ENCODE measurements at places on chromosomes 7 and 10.

DNA sequence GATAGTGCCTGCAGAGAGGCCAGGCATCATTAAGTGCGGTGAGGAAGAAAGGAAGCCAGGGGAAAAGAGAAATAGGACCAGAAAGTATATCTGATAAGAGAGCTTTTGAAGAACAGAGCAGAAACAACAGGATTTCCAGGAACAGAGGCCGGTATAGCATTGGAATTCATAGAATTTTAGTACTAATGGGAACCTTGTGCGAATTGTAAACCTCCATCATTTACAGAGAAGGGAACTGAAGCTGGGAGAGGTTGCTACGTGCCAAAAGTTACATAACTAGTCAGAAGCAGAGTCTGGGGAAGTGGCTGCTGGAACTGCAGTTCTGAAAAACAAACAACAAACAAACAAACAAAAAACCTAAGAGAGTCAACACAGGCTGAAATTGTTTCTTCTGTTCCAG lies 5.4 kb upstream of the ZMYND11 start:
- DNase-seq = no peak

- no peak for DNase-seq
Observed at GRCh38 chr7:38748056-38748610, 117.0 kb upstream of the AMPH start.

DNA sequence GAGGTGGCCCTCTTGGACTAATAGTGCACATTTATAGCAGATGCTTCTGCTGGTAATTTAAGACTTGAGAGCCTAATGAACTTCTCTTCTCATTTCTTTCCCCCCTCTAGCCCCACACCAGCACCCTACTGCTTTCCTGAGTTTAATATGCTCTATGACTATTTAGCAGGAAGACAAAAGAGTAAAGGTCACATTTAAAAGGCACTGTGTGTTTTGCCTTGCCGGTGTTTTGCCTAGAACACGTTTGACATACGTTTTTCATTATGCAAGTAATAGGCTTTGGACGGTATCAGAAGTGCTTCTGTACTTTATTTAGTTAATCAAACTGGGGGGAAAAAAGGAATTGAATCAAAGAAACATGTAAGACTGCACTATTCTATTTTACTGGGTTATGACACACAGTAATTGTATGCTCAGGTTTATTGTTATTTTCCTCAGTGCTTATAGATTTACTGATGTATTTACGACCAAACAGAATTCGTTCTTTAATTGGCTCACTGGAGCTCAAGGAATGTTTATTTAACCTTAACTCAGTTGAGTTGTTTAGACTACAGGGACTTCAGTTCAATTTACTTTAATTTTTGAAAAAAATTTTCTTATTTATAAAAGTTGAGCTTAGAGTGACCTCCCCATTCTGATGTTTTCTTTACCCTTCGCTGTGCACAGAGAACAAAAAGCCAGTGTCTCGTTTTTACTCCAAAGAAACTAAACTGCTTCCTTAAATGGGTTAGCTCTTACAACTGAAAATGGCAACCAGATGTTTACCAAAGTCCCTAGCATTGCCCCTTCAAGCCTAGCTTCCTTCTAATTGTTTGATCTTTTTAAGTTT lies 35.4 kb downstream of the CPED1 start:
- DNase-seq = no peak

GRCh38 chr7:155292680-155293226 lies 4.9 kb upstream of the INSIG1 start:
- no peak for DNase-seq

DNA sequence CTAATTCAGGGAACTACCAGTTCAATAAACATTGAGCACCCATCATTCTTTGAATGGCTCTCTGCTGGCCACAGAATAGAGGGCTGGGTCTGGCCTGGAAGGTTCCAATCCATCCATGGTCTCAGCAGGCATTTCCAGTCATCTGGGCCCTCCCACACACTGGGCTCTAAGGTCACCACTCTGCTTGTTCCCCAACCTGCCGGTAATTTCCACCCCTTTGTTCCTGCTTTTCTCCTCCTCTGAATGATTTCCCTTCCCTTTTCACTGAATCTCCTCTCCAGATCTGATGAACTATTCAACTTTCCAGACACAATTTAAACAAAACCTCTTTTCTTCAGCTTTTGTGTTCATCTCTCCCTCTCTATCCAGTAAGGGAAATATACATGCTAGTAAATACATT lies 2.6 kb downstream of the BZW2 start:
- no peak for DNase-seq

DNA sequence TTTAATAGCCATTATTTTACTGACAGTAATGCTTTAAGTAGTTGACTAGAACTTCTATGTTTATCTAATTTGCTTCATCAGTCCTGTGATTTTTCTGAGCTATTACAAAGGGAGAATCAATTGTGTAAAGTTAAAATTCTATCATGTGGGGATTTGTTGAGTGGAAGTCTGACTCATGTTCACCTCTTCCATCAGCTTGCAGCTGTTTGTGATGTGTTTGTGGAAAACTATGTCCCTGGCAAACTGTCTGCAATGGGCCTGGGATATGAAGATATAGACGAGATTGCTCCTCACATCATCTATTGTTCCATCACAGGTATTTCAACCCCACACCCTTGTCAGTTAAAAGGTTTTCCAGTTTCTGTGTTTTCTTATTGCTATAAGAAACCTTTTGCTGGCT lies 59.9 kb downstream of the SUGCT start:
- DNase-seq = no peak

DNA sequence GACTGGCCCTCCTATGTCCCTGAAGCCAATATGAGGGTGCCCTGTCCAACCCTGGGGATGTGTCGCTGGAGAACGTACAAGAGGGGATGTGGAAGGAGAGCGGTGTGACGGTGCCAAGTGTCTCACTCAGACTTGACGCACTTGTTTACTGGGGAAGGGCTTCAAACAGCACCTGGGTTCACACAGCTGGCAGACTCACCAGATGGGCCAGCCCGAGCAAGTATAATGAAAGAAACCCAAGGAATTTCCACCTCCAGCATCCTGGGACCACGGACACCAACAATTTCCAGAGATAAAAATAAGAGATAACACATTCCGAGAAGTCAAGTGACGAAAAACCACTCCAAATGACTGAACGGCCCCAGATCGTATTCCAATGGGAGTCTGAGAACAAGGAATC lies 5.3 kb downstream of the ATP5MF start:
- DNase-seq = no peak

- no peak for DNase-seq
Observed at GRCh38 chr7:80646083-80646865, 7.8 kb downstream of the CD36 start.

DNA sequence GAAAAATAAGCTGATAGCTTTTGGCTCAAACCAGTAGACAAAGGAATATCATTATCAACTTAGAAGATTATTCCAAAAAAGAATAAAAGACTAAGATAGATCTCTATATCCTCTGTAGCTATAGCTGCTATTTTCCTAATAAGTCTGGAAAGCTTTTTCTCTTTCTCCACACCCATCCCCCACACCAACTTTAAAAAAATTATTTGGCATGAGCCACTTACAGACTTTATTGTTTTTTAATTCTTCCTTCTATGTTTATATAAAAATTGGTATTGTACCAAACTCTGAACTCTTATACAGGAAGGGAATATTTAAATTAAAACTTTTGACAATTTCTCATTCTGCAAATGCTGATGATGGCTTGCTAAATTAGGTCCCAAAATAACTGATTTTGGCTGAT lies 142.7 kb downstream of the RNF133 start:
- no peak for DNase-seq

- DNase-seq = no peak
Observed at GRCh38 chr10:46050941-46051623, 5.0 kb upstream of the MSMB start.

- DNase-seq = no peak
Observed at GRCh38 chr10:117004227-117005025, 561 bp downstream of the SHTN1 start.

DNA sequence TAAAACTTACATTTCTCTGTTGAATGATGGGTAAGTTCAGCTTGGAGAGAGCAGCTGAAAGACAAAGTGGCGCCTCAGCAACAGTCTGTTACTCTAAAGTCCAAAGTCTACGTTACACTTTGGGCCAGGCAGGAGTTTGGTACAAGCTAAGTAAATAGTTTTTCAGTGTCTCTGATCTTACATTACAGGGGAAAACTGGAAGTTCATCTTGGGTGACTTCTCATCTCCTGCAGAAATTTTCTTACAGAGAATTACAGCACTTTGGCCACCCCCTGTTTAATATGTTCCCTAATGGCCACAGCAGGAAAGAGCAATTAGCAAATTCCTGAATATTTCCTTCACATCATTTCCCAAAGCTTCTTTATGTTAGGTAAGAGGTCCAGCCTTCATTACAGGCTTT lies 67.1 kb downstream of the ABCC2 start:
- no peak for DNase-seq

- no peak for DNase-seq
Observed at GRCh38 chr7:46710927-46711326, 789.9 kb upstream of the IGFBP3 start.

GRCh38 chr10:121194696-121195523 lies 343.7 kb downstream of the WDR11 start:
- DNase-seq = no peak

- DNase-seq = no peak
Observed at GRCh38 chr10:52239771-52240170, 74.3 kb upstream of the DKK1 start.

GRCh38 chr10:125291836-125292235 lies 131.5 kb upstream of the CTBP2 start:
- no peak for DNase-seq

DNA sequence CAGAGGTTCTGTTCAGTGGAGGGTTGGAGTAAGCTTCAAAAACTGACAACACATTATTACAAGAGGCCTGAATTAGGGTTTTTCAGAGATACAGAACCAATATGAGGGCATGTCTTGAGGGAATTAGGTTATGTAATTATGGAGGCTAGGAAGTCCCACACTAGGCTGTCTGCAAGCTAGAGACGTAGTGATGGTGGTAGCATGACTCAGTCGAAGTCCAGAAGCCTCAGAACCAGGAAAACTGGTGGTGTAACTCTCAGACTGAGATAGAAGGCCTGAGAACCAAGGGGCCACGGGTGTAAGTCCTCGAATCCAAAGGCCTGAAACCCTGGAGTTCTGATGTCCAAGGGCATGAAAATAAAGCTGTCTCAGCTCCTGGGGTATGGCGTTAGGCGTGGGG lies 35.6 kb downstream of the ZNF518A start:
- no peak for DNase-seq

DNA sequence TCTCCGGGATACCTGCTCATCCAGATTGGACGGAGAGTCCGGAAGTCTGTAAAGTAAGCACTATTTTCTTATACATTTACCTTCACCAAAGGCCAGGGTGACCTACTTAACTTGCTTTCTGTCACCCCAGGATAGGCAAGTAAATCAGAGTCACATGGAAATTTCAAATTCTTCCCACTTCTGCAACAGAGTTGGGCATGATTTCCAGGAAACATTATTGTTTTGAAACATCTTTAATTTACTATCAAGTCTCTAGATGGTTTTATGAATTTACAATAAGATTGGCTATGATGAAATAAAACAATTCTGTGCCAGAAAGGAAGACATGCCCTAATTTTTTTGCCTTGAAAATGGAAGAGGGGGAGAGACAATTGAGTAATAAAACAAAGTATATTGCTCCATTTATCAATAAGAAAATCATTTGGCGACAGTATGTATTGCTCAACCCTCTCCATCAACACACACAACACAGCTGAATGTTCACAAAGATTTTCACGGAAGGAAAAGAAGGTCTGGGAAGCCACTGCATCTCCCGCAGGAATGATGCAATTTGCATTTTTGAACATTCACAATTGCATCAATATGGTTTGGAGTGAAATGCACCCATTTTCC lies 702.8 kb downstream of the PARD3 start:
- DNase-seq = no peak

DNA sequence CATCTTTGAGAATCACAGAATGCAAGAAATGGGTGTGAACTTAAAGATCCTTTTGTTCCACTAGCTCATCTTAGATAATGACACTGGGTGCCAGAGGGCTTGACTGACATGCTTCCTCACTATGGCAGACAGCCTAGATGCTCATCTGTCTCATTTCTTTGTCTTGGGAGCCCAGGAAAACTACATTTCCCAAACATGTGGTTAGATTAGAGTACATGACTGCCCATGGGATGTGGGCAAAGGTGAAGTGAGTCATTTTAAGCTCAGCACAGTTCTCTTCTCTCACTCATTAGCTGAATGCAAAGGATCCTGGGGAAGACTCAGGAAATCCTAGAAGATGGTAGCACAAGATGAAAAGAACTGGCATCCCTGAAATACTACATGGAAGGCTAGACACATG lies 32.5 kb upstream of the TBX20 start:
- DNase-seq = no peak

GRCh38 chr7:149670288-149670687 lies 103.1 kb downstream of the ZNF467 start:
- no peak for DNase-seq

DNA sequence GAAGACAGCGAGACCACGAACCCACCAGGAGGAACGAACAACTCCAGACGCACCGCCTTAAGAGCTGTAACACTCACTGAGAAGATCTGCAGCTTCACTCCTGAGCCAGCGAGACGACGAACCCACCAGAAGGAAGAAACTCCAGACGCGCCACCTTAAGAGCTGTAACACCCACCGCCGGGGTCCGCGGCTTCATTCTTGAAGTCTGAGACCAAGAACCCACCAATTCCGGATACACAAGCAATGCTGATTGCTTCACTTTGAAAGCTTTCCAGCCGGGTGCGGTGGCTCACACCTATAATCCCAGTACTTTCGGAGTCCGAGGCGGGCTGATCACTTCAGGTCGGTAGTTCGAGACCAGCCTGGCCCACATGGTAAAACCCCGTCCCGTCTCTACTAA lies 177.2 kb upstream of the MYO3A start:
- DNase-seq = no peak

DNA sequence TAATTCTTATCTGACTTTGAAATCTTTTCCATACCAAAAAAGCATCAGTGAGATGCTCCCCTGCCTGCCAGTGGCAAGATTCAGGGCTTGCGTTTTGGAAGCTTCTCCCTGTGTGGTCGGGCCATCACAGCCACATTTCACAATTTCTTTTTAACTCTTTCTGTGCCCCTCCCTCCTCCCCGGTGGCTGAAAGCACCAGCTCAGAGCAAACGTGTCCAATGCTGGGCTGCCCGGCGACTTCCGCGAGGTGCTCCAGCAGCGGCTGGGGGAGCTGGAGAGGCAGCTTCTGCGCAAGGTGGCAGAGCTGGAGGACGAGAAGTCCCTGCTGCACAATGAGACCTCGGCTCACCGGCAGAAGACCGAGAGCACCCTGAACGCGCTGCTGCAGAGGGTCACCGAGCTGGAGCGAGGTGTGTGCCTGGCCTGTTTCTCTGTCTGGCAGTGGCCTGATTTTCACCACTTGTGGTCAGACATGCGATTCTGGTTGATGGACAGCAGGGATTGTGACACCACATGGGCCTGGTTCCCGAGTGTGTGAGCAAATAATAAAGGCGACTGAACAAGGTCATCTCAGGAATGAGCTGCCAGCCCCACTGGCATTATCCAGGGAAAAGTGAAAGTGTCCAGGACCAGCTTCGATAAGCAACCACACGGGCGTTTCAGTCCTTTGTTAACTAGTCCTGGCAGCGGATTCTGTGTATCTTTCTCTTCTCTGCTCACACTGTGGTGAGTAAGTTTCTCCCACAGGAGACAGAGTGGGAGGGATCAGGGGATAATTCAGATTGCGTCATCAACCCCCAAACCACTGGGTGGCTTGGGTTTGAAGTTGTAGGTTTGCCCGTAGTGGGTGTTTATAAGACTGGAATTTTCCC lies 2.6 kb downstream of the NPTX2 start:
- DNase-seq = no peak
